ENCODE measurements at places on chromosomes 1 and 21.

DNA sequence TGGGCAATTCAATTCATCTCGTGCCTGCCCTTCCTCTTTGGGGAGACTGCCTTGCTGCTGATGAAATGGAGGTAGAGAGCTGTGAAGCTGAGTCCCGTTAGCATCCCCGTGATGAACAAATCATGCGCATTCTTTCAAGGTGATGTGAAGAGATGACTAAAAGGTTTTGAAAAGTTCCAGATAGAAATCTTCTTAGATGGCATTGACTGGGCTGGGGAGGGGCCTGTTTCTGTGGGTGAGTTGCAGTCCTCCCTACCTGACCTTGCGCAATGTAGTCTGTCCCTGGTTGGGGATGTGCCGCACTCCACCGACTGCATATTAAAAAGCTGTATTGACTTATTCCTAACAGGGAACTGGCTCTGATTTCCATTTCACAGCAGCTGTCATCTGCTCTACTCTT is 49.6 kb downstream of the ST6GALNAC3 start:
- DNase-seq = no peak

DNA sequence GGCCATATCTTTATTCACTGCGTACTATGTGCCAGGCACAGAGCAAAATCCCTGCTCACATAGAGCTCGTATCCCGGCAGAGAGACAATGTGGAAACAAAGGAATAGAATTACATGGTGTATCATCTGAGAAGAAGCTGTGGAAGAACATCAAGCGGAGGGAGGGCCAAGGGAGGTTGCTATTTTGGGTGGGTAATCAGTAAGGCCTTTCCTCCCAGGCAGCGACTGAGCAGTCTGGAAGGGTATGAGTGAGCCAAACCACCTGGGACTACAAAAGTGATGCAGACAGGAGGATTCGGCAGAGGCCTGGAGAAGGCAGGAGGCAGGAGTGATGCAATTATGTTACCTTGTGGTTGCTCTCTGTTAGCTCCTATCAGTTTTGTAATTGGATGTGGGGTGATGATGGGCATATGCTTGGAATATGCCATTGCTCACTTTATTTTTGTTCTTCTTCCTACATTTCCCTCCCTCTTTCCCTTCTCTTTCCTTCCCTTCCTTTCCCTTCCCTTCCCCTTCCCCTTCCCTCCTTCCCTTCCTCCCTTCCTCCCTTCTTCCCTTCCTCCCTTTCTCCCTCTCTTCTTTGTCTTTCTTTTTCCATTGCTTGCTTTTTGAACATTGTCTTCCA is 172.9 kb downstream of the DISC1 start:
- DNase-seq = no peak

DNA sequence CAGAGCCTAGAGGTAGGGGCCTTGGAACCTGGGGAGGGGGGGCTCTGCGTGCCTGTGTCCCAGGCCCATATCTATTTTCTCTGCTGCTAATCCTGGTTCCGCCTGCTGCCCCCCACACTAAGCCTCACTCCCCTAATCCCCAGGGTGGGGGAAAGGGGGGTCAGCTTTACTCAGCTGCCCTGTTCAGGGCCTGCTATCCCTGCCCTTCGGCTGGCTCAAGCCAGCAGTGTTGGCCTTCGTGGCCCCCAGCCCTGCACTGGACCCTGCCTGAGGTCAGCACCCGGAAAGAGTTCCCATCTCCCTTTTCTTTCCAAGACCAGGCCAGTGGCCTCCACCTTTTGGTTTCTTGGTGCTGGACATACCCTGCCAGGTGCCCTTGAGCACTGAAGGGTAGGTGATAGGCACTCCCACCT is 8.4 kb downstream of the ZBTB7B start:
- no peak for DNase-seq

DNA sequence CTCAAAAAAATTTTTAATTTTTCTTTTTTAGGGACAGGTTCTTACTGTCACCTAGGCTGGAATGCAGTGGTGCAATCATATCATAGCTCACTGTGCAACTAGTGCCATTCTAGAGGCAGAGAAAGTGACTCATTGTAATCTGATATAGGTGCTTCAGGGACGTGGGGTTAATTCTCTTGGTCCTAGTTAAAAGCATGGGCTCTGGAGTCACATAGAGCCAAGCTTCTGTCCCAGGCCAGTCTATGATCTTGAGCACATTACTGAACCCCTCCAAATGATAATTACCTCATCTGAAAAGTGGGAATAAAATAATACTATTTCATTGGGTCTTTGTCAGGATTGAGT is 1.1 kb upstream of the ADIPOR1 start:
- DNase-seq = no peak

DNA sequence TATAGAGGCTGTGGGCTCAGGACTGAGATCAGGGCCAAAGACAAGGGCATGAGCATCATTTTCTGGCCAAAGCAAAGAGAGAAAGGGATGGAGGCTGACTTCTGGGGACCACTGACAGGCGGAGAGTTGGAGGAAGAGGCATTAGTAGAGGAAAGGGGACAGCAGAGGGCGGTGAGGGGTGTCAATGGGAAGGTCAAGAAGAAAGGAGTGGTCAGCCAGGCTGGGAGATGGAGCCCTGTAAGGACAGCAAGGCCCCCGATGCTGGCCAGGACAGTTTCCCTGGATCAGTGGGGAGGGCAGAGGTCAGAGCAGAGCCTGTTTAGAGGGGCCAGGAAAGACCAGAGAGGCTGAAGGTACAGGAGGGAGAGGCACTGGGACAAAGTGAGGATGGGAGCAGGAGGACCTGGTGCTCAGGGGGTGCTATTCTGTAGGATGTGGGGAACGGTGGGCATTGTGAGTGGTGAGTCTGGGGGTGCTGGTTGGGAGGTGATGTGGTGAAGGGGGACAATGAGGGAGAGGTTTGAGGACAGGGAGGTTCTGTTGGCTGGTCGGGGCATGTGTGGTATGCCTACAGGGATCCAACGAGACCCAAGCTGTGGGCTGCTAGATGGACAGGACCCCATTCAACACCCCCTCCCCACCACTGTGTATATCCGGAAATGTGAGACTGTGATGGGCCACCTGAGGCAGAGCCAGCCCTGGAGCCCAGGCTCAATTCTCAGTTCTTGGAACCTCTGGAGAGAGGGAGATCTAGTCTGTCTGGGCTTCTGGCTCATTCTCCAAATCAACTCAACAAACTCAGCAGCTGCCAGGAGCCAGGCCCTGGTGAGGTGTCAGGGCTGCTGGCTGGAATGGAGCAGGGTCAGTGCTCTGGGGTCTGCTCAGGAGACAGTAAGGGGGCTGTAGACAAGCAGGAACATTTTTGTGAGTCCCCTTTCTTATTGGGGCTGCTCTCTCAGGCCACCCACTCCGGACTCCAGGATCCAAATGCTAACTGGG is 1.4 kb upstream of the FAM151A start:
- DNase-seq = no peak

DNA sequence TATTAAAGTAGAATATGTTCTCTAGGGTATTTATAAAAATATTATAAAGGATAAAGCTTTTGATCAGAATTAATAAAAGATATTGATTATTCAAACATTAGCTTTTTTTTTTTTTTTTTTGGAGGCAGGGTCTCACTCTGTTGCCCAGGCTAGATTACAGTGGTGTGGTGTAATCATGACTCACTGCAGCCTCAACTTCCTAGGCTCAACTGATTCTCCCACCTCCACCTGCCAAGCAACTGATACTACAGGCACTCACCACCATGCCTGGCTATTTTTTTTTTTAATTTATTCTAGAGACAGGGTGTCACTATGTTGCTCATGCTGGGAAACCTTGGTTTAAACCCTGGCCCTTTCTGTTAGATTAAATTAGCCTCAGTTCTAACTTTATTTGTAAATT is 188.3 kb downstream of the CLEC20A start:
- DNase-seq = no peak

DNA sequence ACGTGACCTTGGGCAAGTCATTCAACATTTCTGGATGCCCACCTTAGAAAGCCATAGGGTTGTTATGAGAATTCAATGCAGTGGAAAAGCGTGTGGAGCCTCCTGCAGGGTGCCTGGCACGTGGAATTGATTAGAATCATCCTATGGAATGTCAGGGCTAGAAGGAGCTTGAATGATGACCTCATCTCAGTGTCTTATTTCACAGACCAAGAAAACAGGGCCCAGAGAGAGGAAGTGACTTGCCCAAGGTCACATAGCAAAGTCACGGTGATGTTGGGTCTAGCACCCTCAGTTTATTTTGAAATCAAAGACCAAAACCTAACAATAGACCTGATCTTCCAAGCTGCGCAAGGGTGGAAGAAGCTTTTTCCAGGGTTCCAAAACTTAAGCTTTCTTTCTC is 6.0 kb downstream of the TRABD2B start:
- no peak for DNase-seq

- DNase-seq = no peak
Observed at GRCh38 chr1:43398227-43398626, 8.5 kb downstream of the SZT2 start.

DNA sequence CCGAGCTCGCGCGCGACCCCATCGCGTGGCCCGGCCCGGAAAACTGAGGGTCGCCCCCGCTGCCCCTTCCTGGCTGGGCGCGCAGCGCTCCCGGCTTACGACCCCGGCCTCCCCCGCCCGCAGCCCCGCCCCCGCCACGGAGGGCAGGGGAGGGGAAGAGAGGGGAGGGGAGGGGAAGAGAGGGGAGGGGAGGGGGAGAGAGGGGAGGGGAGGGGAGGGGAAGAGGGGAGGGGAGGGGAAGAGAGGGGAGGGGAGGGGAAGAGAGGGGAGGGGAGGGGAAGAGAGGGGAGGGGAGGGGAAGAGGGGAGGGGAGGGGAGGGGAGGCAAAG is 6.7 kb upstream of the ANKRD65 start:
- DNase-seq = no peak

- no peak for DNase-seq
Observed at GRCh38 chr1:29974316-29974724, 738.0 kb downstream of the PTPRU start.
